ENCODE measurements at places on chromosomes 2 and 18.

- no peak for DNase-seq
Measured at GRCh38 chr2:208320686-208321085, 54.6 kb downstream of the PIKFYVE start.

DNA sequence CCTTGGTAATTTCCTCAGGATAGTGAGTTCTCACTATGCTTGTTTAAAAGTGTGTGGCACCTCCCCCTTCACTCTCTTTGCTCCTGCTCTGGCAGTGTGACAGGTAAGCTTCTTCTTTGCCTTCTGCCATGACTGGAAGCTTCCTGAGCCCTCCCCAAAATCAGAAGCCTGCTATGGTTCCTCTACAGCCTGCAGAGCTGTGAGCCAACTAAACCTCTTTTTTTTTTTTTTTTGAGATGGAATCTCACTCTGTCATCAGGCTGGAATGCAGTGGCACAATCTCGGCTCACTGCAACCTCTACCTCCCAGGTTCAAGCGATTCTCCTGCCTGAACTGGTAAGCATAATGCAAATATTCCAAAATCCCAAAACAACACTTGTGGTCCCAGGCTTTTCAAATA is 80.0 kb downstream of the SOWAHC start:
- DNase-seq = peak; percentile 54

GRCh38 chr2:235492850-235493344 is 946 bp upstream of the AGAP1 start:
- DNase-seq = no peak

DNA sequence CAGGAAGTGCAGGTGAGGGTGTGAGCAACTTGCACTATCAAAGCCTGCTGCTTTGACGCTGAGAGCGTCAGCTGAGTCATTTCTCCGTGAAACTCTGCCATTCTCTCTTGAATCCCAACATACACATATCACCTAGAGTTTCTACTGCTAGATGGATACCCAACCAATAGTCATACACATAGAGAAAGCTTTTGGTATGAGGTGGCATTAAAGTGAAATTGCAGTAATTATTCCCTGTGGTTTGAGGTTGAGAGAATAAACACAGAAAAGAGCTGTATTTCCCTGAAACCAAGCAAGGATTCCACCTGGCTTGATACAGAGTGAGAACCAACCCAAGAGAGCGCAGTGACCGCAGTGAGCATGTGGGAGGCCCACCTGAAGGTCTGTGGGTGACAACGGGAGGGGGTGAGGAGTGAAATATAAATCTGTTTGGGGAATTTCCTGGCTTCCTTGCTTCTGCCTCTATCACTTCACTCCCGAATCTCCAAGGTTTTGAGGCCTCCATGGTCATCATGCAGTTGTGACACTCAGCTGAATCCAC is 28.8 kb upstream of the TMEM18 start:
- no peak for DNase-seq

- peak; percentile 91 for DNase-seq
Measured at GRCh38 chr2:133817680-133818566, 249.7 kb upstream of the NCKAP5 start.

- DNase-seq = no peak
Measured at GRCh38 chr18:56460581-56460980, 177.8 kb downstream of the TXNL1 start.

DNA sequence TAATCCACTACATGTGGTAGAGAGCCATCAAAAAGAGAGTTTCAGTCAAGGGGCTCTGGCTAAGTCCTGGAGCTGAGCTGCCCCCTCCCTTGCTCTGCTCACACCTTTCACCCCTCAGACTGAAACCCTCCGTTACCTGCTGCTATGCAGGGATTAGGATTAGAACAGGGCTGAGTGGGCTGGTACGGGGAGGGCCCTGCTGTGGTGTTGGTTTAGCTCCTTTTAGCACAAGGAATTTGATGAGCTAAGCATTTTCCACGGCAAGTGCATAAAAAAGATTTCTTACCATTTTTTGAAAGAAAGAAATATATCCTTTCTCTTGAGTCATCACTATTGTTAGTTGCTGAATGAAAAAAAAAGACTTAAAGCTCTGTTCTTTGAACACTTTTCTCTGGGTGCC is 46.3 kb downstream of the TCF7L1 start:
- no peak for DNase-seq

DNA sequence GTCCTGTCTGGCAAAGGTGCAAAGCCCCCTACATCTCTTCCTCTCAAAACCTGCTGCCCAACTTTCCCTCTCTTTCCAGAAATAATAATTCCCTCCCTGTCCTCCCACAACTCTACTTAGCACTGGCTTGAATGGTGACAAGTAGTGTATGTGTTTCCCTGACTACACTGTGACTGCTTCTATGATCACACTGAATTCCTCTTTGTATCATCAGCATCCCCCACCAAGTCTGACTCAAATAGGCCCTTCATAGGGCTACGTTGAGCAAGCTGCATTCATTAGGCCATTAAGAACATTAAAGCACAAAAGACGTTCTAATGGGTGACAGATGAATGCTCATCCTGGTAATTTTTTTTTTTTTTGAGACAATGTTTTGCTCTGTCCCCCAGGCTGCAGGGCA is 13.7 kb upstream of the ST3GAL5 start:
- peak; percentile 20 for DNase-seq

- no peak for DNase-seq
Measured at GRCh38 chr18:12394428-12394827, 13.3 kb upstream of the PRELID3A start.

DNA sequence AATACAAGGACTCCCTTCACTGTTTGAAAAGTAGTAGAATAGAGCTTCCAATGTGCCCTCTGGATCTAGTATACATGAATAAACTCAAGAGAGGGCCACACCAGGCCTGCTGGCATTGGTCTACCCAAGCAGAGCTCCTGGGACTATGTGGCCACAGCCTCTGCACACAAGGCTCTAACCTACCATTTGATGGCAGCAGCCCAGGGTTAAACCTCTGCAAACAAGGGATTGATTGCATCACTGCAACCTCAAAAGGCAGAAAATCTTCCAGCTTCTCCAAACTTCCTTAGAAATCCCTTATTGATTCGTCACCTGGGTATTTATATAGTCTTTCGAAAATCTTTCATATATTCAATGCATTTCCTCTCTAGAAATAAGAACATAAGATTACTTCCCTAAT is 147.6 kb upstream of the SETBP1 start:
- no peak for DNase-seq

DNA sequence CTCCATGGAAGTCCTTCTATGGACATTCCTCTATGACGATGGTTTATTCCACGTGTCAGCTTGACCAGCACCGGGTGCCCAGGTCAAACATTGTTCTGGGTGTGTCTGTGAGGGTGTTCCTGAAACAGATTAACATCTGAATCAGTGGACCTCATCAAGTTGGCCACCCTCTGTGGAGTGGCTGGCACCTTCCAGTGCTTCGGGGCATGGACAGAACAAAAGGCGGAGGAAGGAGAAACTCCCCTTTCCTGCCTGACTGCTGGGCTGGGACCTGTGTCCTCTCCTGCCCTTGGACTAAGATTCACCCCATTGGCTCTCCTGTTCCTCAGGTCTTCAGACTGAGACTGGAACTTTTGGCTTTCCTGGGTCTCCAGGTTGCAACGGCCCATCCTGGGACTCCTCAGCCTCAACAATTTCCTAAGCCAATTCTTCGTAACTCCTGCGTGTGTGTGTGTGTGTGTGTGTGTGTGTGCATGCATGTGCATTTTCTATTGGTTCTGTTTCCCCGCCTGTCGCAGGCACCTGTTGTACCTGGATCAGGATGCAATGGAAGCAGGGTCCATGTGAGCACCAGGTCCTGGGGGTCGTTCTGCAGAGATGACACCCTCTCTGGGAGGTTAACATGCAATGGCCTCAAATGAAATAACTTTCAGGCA is 357.2 kb upstream of the SALL3 start:
- no peak for DNase-seq

- peak; percentile 86 for DNase-seq
Measured at GRCh38 chr18:44637210-44638033, 43.3 kb upstream of the SETBP1 start.

GRCh38 chr2:162433491-162433890 is 89.6 kb downstream of the GCA start:
- no peak for DNase-seq

DNA sequence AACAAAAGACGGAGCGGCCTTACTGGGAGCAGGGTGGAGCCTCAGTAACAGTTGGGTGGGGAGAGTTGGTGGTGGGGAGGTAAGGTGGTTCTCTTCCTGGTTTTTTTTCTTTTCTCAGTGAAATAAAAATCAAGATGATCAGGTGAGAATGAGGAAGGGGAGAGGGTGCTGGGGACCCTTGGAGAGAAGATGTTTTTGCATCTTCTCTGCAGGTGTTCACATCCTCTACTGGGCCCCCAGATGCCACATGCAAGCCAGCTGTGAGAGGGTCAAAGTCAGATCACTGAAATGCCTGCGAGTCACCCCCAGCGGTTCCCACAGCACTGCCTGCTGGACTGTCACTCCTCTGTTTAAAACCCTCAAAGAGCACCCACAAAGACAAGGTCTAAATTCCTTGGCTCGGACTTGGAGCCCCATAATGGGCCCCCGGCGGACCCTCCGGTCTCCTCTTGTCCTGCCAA is 69.8 kb upstream of the FHL2 start:
- no peak for DNase-seq

DNA sequence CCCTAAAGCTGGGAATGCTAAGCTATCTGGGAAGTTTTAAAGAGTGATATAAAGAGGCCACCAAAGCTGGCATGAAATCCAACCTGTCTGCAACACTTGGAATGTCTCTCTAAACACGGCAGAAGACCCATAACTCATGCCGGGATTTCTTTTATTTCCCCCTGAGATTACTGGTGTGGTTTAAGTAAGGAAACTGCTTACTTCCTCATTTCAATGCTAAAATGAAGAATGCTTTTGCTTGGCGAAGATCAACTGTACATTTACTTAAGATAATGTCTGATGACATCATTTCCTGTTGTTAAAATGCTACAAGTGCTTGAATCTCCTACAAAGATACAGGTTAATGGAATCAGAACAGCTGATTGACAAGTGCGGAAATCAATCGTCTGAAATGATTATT is 353.8 kb upstream of the SALL3 start:
- DNase-seq = no peak

- DNase-seq = no peak
Measured at GRCh38 chr2:205499006-205499405, 183.3 kb upstream of the NRP2 start.

- no peak for DNase-seq
Measured at GRCh38 chr2:18167871-18168270, 289.4 kb downstream of the KCNS3 start.

- no peak for DNase-seq
Measured at GRCh38 chr2:225064928-225065327, 22.7 kb upstream of the DOCK10 start.

DNA sequence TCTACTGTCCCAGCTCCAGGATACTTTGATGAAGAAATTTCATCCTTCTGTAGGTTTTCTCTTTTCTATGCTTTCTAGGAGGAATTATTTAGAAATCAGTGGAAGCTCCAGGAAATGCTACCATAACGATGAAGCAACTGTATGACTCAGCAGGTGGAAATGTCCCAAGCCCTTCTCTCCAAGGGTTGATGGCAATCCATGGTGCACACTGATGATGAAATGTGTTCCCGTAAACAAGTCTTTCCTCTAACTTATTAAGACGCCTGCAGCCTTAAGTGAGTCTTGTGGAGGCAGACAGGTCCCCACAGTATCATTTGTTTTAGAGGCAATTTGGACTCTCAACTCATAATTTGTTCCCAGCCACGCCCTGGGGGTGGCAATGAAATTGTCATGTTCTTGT is 777.6 kb upstream of the SOX11 start:
- DNase-seq = peak; percentile 68

DNA sequence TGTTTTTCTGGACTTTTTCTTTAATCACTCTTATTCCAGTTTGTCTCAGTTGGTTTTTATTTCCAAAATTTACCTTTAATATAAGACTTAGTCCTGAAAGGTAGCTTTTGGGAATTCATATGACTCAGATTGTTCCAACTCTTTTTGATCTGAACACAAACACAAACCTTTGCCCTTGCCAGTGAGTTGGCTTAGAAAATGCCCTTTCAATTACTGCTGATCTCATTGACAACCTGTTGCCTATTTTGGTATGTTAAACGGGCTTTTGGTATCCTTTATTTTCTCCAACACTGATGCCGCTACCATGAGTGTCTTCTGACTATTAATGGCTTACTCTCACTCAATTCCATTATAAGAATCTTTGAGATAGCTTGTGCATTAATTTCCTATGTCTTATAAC is 143.4 kb downstream of the GULP1 start:
- DNase-seq = no peak

DNA sequence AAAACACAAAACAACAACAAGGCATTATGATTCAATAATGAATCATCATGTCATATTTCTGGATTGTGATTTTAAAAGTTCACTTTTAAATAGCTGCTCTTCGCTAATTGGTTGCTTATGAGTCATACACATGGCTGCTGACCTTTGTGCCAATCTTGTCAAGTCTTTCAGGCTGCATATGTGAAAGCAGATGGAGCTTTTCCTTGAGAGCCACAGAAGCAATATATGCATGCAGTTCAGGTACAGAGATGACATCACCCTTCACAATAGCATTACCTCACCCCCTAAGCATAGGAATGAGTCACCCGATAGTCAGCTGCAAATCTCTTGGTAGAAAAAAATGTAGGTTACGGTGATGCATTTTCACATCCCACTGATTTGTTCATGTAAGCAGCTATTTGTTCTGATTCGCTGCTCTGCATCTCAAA is 27.2 kb downstream of the EIF2AK3 start:
- peak; percentile 98 for DNase-seq

GRCh38 chr2:27076323-27076722 is 2.1 kb upstream of the EMILIN1 start:
- DNase-seq = no peak

- DNase-seq = no peak
Measured at GRCh38 chr2:143950704-143951103, 569.2 kb downstream of the ZEB2 start.

DNA sequence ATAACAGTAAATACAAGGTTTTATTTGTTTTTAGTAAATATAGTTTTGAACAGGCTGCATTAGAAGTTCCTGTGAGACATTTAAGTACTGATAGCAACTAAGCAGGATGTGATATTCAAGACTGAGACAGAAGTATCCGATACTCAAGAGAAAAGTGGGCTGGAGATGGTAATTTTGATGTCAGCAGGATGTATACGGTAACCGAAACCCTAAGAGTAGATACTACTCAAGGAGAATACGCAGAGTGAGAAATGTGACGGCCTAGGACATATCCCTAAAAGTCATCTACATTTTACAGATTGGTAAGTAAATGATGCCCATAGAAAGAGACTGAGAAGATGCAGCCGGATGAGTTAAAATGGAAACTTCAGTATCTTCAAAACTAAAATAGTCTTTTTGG is 115.4 kb downstream of the GORASP2 start:
- DNase-seq = no peak

DNA sequence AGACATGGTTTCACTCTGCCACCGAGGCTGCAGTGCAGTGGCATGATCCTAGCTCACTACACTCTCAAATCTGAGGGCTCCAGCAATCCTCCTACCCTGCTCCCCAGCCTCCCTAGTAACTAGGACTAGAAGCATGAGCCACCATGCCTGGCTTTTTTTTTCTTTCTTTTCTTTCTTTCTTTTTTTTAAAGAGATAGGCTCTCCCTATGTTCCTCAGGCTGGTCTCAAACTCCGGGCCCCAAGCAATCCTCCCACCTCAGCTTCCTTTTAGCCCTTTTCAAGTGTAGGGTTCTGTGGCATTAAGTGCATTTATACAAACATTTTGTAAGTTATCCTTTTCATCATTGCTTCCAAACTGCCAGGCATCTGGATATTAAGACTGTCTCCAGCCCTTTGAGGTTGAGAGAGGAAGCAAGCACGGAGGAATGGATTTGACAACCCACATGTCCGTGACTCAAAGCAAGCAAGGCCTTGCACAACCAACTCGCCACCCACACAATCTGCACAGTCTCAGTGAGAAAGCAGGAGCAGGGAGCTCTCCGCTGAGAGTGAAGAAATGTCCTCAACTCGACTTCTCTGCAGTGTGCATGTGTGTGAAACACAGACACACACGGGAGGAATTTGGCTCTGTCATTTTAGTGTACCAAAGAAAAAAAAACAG is 65.6 kb downstream of the ATP8B1 start:
- peak; percentile 94 for DNase-seq

Measured in mammary epithelial cell (primary cell).